ENCODE measurements at places on chromosomes 16 and 17.

DNA sequence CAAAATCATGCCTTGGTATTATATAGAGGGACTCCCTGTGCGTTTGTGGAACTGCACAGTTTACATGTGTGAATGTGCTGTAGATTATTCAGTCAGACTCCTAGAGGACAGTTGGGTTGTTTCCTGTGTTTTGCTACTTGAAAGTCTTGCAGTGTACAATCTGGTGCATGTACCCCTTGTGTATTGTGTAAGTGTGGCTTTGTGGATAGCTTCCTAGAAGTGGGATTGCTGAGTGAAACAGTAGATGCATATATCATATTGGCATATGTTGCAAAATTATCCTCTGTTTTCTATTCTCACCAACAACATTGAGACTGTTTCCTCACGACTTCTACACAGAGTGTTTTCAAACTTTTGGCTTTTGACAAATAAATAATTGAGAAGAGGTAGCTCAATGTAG lies 263.7 kb downstream of the MAP2K6 start:
- DNase-seq: no peak

DNA sequence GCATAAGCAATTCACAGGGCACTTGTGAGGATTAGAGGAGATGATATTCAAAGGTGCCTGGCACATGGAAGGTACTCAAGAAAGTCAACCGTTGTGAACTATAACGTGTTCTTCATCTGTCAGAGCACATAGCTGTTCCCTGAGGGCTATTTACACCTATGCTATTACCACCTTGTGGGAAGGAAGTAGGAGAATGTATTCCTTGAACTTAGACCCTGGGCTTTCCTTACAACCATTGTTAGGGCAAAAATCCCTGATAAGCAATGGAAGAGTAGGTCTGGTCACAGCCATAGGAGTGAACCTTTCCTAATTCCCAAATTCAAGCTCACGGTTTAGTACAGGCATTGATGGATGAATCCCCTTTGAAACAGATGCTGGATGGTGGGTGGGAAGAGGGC lies 188.6 kb downstream of the HAPSTR1 start:
- DNase-seq: no peak

- DNase-seq: no peak
These were observed 7.7 kb upstream of the DCTPP1 start for GRCh38 chr16:30437511-30438046.

DNA sequence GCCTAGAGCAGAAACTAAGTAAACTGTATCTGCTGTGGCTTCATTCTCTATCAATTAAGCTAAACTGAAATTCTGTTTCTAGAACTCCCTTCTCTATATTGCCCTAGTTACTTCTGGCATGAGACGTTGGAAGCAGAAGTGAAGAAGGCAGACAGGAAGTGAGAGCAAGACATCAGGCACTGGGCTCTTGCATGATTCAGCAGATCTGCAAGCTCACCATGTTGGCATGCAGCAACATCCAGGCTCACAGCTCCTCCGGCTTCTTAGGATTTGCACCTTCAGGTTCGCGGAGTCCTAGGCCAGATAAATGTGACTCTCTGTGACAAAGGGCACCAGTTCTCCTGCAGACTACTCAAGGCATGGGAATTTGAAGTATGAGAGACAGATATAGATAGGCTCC lies 148.3 kb downstream of the CDH8 start:
- DNase-seq: no peak

DNA sequence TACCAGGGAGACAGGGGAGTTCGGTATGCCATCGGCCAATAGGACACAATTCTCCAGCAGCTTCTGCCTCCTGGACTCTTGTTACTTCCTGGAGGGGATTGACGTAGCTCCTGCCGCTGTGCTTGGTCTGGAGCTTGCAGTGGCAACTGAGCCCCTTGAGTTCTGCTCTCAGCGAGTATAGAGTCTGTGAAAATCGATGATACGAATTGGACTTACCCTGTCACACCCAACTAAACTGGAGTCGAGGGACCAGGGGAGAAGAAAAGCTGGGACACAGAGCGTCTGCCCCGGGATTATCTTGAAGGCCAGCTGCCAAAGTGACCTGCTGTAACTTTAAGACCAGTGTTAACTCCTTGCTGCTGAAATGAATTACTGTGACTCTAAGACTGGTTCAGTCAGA lies 22.2 kb downstream of the SEC14L1 start:
- DNase-seq: no peak

DNA sequence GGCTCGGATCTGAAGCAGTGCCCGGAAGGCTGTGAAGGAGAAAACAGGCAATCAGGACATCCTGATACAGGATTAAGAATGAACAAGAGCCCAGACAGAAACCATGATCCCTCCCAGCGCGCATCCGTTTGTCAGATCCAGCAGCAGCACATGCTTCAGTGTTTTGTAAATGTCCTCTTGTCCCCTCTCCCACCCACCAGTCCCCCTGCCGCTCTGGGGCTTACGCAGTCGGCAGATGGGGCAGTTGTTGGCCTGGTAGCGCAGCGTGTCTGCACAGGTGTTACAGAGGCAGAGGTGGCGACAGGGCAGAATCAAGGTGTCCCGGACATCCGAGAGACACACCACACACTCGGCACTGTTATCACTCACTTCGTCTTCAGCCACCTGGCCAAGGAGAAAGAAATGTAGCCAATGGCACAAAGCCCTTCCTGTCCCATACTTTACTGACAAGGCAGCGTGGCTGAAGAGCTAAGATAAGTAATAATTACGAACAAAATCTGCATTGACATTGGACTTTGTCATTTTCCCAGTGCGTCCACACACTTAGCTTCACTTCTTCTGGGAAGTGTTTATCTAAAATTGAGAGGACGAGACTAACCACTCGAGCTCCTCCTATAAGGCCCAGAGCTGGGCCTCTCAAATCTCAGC lies 20.7 kb upstream of the FOXJ1 start:
- DNase-seq: no peak

GRCh38 chr17:57368637-57369336 lies 112.5 kb downstream of the MSI2 start:
- DNase-seq: no peak

- DNase-seq: no peak
These were observed 190.6 kb downstream of the MAF start for GRCh38 chr16:79409978-79410377.

DNA sequence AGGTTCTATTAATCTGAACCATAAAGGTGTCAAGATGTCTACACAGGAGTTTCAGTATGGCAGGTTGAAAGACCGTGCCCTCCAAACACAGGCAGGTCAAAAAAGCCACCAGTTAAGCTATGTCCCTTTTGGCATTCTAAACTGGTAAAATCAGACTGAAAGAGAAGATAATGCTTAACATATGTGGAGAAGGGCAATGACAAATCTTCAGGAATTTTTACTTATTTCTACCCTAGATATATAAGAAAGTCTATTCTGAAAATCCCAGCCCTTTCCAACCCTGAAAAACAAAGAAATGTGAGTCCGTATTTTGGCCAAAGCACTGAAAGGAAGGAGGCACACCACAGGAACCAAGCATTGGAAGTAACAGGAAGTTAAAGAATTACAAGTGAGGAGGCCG lies 16.5 kb downstream of the AP1G1 start:
- DNase-seq: no peak

DNA sequence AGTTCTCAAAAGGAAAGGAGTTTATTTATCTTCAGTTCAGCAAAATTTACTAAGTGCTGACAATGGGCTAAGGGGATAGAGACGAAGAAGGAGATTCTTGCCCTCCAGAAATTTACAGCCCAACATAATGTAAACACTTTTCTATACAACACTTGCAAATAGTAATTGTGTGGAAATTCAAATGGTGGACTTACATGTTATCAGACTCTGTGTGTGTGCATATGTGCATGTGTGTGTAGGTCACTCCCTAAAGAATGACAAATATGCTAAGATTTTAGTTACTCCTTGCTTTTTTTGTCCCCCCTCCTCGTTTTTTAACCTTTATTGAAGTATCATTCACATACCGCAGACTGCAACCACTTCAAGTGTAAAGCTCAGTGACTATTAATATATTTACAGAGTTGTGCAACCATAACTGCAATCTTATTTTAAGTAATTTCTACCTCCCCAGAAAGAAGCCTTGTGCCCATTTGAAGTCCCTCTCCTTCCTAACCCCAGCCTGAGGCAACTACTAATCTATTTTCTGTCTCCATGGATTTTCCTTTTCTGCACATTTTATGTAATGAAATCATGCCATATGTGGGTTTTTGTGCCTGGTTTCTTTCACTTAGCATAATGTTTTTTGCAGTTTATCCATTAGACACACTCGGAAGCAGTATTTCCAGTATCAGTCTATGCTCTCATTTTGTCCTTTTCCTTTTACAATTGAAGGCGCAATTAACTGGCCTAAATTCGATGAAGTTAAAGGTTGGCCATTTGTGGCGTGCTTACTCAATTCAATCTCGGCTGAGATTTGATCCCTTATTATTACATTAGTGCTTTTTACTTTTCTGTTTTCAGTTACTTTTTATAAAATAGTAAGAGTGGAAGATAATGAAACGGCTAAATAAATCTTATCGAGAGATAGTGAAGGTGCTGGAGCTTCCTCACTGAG lies 318.4 kb downstream of the HAPSTR1 start:
- DNase-seq: no peak

Measured in left renal pelvis (tissue), 4 donors.